AG10803 (cell line): ENCODE measurements at places on chromosomes 6 and 20.

GRCh38 chr6:136236466-136237293 is 13.4 kb downstream of the MTFR2 start:
- DNase-seq, result peak; percentile 3

GRCh38 chr20:33054791-33055190 is 1.1 kb downstream of the BPIFB3 start:
- DNase-seq, result no peak

GRCh38 chr20:54716174-54716747 is 240.9 kb downstream of the DOK5 start:
- DNase-seq, result no peak

DNA sequence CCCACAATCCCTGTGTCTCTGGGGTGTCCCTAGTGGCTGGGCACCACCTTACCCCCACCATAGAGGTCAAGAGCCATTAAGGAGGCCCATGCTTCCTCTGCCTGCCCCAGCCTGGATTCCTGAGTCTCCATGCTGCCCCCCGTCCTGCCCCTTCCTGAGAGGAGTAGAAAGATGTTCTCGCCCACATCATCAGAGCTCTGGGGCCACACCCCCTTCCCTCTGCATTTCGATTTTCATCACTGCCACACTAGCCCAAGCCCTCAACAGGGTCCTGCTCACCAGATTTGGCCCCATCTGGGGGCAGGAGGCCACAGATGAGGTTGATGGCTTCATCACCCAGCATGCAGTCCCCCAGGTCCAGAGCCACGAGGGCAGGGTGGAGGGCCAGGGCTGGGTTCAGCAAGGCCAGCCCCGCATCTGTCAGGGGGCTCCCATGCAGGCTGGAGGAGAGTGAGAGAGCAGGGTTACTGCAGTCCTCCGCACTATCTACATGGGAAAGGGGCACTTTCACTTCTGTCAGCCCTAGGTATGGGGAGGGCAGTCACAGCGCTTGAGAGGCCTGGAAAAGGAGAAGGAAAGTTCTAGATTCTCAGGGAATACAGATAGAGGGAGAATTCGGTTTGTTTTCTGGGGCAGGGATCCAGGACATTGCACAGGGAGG is 1.5 kb downstream of the LRRC73 start:
- DNase-seq, result no peak
